ENCODE measurements at places on chromosomes 5 and 9.

DNA sequence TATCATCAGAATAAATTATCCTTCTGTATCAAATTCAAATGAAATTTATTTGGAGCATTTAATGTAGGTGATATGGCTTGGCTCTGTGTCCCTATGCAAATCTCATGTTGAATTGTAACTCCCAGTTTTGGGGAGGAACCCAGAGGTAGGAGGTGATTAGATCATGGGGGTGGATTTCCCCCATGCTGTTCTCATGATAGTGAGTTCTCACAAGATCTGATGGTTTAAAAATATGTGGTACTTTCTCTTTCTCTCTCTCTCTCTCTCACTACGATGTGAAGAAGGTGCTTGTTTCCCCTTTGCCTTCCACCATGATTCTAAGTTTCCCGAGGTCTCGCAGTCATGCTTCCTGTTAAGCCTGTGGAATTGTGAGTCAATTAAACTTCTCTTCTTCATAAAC lies 678.4 kb upstream of the RGMB start:
- DNase-seq = no peak

DNA sequence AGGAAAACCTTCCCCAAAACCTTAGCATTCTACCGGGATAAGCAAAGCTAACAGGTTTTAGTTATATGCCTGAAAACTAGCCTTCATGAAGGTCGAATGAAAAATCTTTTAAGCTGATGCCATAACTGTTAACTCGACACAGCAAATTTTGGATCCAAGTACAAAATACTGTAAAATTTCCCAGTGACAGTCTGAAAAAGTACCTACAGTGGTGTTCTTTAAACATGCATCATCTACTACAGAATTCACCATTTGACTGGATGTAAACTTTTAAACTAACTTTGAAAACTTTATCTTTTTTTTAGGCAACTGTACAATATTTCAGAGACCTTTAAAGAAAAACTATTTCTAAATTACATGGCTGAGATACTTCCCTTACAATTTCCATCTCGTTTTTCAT lies 791 bp downstream of the RAPGEF6 start:
- no peak for DNase-seq

DNA sequence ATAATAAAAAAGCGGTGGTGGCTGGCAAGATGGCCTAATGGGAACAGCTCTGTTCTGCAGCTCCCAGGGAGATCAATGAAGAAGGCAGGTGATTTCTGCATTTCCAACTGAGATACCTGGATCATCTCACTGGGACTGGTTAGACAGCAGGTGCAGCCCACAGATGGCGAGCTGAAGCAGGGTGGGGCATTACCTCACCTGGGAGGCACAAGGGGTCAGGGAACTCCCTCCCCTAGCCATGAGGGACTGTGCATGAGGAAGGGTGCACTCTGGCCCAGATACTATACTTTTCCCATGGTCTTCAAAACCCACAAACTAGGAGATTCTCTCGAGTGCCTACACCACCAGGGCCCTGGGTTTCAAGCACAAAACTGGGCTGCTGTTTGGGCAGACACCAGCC lies 45.6 kb upstream of the PTGER4 start:
- DNase-seq = no peak

DNA sequence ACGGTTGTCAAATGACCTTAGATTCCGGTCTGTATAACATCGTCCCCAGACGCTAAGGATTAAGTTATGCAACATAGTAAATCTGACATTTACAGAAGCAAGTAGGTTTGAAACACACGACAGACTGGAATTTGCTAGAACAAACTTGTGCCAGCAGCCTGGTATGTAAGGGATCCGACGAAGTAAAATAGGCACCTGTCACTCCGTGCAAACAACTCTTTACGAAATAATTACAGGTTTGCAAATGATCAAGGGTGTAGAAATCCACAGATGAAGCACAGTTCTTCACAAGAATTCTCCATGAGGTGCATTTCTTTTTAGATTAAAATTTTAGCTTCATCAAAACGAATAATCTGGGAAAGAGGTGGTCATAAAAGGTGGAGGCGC lies 508 bp downstream of the MOCS2 start:
- DNase-seq = no peak

GRCh38 chr5:141850786-141851185 lies 27.4 kb downstream of the PCDH1 start:
- no peak for DNase-seq

DNA sequence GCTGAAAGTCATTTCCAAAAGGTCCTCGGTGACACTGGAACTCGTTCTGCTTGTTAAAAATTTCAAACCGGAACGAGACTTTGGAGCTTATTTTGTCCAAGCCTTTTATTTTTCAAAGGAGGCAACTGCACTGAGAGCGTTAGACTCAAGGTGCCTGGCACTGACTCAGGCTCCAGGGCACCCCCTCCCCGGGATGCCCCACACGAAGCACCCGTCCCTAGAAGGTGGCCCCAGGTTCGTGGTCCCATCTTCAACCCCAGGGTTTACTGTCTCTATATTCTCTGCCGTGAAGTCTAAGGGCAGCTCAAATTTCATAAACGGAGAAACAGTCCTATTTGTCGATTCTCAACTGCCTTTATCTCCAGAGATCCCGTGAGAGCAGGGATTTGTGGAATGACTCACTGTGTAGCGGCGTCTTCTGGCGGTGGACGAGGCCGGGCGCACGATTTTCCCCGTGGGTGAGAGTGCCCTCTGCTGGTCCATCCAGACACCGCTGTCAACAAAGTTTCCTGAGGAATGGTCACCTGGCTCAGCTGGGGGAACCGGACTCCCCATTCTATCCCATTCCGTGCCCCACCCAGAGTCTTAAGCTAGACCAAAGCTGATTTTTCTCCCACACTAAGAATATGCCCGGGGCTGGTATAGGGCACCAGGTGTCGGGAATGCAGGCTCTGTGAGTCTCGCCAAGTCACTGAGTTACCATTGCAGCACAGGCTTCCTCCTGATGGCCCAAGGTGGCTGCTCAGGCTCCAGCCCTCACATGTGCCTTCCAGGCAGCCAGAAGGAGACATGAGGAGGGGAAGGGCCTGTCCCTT lies 27.1 kb upstream of the SLC6A19 start:
- DNase-seq = peak; percentile 71

DNA sequence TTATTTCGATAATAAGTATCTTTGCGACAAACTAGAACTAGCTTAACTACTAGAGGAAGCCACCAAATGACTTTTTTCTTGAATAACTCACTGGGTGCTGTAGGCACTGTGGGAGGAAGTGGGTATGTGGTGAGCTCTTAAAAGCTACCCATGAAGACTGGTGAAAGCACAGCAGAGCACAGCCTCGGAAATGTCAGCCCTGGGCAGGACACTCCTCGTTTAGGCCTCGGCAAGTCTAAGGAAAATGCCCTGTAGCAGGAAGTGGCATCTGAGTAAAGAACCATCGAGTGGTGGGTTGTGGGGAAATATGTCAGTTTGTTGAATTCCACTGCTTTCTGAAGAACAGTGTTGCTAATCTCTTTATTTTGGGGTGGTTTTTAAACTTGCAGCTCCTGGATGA lies 44.0 kb upstream of the NCS1 start:
- DNase-seq = no peak

DNA sequence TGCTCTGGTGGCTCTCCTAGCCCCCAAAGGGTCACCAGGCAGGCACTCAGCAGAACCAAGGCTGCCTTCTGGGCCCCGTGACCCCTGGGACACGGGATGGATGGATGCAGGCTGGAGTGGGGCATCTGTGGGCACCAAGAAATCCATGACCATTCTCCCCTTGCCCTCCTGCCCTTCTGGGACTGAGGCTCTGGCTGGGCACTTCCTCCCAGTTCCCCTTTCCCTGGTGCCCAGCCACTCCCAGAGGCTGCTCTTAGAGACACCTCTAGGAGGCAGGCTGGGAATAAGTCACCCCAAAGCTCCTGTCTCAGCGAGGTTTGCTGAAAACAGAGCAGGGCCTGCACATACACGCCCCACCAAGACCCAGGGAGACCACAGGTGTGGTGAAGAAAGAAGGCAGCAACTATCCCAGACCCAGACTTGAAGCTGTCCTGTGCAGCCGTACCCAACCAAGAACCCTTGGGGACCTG lies 943 bp downstream of the STING1 start:
- DNase-seq = no peak

DNA sequence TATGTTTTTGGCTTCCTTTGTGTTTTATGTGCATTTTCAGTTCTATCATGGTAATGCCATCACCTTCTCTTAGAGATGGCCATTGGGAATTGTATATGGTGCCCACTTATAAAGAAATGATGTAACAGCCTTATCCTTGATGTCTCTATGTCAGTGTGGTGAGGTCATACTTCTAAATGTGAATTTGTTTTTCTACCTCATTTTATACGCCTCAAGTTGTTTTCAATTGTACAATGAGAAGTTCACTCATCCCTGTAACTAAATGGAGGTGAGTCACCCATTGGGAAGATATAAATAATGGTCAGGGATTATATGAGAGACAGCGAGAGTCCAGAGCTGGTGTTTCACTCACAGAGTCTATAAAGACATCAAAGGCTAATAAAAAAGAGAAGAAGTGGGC lies 402.4 kb downstream of the AGTPBP1 start:
- no peak for DNase-seq

DNA sequence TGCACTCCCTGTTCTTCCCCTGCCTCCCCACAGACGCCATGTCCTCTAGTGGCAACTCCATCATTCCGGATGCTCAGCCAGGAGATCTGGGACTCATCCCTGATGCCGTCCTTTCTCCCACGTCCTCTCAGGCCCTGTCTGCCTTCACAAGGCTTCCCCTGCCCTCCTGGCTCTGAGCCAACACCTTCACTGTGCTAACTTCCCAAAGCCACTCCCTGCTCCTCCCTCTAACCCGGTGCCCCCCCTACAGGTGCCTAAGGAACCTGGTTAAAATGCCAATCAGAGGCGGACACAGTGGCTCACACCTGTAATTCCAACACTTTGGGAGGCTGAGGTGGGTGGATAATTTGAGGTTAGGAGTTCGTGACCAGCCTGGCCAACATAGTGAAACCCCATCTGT lies 67.6 kb downstream of the LMX1B start:
- no peak for DNase-seq

DNA sequence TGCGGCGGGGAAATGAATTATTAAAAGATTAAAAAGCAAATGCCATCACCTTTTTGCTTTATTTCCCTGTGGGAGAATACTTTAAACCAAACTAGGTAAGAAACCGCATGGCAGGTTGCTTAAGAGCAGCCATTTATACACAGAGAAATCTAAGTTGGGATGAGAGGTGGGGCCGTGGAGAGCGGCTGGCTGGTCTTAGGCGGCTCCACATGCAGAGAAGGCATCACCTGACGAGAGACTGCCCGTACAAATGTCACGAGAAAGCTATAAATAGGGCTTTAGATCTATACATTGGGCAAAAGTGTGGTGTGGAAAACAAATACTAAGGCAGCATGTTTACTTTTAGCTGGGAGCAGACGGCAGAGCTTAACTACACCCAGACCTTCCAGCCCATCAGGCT lies 39.4 kb downstream of the MED27 start:
- no peak for DNase-seq

- peak; percentile 23 for DNase-seq
Observed at GRCh38 chr5:82679660-82680059, 397.5 kb downstream of the TMEM167A start.

DNA sequence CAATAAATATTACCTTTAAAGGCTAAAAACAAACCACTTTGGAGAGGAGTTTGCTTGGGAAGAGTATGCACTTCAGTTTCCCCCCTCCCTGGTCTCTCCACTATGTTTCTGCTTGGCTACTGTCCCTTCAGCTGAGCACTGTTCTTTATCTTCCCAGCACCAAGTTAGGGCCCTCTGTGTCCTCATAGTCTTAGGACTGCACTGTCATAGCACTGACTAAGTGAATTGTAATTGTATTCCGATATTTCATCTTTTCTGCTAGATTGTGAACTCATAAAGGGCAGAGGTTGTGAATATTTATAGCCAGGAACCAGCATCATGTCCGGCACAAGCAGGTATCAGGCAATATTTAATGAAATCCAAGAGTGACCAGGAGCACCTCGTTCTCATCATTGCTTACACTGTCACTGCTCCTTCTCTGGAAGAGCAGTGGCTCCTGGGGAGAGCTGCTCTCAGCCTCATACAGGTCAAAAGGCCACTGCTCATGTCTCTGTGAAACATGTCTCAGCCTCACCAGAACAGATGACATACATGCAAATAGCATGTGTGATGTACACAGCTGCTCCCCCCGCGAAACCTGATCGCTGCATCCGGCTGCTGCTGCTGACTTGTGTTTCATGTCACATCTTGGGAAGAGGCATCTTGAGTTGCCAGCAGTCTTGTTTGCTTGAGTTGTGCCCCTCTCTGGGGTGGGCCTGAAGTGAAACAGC lies 279.7 kb upstream of the MSX2 start:
- DNase-seq = peak; percentile 35

- peak; percentile 16 for DNase-seq
Observed at GRCh38 chr5:569358-569867, 42.7 kb upstream of the CEP72 start.

DNA sequence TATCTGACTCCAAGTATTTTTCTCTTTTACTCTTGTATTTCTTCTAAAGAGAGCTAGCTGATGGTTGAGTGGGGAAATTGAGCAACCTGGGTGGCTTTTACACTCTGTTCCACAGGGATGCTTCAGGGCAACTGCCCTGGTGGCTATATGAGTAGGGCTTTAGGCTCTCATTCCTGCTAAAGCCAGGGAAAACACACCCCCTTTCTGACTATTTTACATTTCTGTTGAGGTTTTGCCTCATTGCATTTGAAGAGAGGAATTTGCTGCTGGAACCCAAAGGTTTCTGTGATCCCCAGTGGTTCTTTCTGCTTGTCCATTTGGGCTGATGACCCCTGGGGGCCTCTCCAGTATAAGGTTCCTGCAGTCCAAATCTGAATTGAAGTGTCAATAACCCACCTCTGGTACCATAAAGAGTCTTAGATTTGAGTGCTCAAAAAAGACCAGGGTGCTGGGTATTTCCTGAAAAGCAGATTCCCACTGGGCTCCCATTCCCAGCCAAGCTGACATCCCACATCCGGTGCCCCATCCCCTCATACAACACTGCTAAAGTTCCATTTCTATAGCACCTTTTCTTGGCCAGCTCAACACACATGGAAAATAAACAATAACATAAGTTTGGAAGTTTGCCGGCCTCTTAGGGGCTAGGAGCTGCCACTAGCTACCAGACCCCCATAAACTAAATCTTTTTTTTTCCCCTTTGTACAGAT lies 59.5 kb downstream of the PAPPA start:
- no peak for DNase-seq

DNA sequence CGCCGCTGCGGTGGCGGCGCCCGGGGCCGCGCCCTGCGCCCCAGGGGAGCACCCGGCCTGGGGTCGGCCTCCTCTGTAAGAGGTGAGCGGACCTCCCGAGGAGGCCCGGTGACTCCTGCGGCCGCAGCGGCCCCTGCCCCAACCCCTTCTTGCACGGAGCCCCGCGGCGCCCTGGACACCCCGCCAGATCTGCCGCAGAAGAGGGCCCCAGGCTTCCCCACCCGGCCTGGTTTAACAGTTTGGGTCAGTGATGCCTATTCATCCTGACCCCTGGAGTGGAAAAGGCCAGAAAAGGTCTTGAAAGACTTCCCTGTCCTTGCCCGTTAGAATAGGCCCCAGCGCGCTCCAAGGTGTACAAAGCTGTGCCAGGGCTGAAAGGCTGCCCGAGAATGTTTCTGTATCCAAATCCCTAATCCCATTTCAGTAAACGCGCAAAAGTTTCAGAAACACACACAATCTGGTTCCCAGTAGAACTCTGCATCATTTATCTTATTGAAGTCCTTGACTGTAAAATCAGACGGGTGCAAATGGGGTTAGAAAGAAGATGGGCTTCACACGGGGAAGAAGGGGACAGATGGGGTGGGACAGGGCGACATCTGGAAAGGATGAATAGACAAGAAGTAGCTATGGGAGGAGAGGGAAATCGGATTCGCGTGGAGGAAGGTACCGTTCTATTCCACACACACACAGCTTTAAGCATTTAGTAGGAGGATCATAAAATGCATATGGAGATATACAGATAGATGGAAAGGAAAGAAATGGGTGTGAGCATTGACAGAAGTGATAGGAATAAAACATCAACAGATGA lies 1.1 kb upstream of the SSBP2 start:
- DNase-seq = peak; percentile 65
